ENCODE measurements at places on chromosomes 16 and 17.

DNA sequence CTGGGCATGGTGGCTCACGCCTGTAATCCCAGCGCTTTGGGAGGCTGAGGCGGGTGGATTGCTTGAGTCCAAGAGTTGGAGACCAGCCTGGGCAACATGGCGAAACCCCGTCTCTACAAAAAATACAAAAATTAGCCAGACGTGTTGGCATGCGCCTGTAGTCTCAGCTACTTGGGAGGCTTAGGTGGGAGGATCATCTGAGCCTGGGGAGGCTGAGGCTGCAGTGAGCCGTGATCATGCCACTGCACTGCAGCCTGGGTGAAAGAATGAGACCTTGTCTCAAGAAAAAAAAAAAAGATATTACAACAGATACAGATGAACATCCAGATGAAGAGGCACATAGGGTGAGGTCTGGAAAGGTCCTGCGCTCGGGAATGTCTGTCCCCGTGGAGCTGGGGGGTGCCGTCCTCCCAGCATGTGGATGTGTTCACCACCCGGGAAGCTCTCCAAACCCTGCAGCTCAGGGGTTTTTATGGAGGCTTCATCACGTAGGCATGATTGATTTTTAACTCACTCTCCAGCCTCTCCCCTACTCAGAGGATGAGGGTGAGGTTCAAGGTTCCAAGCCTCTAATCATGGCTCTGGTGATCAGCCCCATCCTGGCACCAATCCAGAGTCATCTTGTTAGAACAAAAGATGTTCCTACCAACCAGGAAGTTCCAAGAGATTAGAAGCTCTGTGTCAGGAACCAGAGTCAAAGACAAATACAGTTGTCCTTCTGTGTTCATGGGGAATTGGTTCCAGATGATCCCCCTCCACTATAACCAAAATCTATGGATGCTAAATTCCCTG, 85.0 kb upstream of the DNAJA2 start:
- no peak for DNase-seq

- DNase-seq = no peak
These were observed 9.9 kb upstream of the CES3 start for GRCh38 chr16:66950971-66951790.

GRCh38 chr16:12907670-12908233, 6.4 kb downstream of the SHISA9 start:
- DNase-seq = no peak

DNA sequence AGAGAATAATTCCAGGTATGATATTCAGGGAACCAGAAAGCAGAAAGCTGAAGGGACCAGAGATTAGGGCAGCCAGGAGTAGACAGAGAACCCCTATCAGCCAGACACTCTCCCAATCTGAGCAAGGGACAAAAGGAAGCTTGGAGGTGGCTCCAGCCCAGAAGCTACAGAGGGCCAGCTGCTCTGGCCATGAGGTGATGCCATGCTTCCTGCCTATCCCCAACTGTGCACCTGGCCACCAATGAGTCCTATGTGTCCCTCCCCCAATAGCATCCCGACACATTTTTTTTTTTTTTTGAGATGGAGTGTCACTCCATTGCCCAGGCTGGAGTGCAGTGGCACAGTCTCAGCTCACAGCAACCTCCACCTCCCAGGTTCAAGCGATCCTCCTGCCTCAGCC, 30.0 kb downstream of the NSMCE1 start:
- DNase-seq = no peak

DNA sequence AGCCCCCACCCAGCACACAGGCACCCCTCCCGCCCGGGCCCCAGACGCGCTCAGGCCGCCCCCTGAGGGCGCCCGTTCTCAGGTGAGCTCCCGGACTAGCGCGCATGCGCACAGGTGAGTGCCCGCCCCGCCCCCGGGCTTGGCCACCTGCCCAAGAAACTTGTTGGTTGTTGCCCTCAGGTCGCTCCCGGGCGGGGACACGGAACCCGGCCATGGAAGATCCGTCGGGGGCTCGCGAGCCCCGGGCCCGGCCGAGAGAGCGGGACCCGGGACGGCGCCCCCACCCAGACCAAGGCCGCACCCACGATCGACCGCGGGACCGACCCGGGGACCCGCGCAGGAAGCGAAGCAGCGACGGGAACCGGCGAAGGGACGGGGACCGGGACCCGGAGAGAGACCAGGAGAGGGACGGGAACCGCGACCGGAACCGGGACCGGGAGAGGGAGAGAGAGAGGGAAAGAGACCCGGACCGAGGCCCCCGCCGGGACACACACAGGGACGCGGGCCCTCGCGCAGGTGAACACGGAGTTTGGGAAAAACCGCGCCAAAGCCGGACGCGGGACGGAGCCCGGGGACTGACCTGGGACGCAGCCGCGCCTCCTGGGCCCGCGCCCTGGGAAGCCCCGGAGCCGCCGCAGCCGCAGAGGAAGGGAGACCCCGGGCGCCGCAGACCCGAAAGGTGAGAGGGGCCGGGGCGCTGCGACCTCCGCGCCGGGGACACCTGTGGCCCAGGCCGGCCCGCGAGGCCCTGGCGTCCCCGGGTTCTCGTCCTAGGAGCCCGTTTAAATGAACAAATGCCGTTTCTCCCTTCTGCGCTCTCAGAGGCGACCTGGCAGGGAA, at the start of gene MARVELD3:
TSS of gene MARVELD3 (plus strand) at position 167 of the 840 bp plus-strand sequence. CDS start at position 213, 46 bp downstream.
- DNase-seq = no peak

- no peak for DNase-seq
These were observed 86.4 kb upstream of the METRNL start for GRCh38 chr17:82993005-82993404.

DNA sequence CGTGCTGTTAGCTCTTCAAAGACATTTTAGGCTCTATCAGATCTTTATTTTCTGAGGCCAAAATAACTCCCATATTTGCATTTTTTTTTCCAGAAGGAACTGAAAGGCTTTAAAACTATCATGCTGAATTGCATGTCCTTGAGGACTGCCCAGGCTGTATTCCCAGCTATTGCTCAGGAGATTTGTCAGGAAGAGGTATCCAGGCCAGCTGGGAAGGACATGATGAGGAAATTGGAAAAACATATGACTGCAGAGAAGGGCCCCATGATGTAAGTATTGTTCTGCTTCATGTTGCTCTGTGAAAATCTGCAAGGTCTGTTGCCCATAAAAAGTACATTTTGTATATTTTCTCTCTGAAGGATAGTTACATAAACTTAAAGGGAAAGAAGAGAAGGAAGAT, 5.7 kb downstream of the CDC6 start:
- DNase-seq = no peak

DNA sequence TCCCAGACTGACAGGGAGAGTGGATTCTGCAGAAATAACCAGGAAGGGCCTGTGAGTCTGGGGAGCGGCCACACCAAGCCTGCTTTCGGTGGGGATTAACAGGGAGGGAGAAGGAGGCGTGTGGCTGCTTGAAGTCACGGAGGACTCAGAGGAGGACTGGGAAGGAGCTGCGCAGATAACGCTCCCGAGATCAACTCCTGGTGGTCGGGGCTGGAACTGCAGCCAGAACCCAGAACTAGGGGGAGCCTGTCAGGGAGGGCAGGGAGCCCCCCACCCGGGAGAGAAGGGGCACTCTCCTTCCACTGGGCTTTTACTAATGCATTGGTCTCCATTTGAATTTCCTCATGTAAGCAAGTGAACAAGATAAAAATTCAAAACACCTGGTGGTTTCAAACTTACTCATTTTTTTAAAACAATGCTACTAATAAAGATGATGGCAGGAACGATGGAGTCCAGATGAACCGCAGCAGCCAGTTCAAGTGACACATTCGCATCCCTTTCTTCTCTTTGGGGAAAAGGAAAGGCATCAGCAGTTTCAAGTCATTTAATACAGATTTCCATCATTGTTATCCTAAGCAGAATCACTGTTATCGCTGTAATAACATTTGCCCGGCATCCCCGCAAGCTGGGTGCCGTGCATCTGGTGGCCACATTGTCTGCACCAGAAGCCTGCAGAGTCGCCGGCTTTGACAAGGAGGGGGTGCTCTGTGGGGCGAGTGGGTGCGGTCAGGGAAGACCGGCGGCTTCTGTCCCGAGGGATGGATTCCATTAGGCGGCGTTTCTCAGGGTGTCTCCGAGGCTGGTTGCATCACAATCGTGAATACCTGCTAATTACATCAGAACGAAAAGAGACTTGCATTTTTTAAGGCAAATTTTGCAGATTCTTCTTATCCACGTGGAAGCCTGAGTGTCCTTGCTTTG, 183.0 kb downstream of the FOXL1 start:
- DNase-seq = no peak

DNA sequence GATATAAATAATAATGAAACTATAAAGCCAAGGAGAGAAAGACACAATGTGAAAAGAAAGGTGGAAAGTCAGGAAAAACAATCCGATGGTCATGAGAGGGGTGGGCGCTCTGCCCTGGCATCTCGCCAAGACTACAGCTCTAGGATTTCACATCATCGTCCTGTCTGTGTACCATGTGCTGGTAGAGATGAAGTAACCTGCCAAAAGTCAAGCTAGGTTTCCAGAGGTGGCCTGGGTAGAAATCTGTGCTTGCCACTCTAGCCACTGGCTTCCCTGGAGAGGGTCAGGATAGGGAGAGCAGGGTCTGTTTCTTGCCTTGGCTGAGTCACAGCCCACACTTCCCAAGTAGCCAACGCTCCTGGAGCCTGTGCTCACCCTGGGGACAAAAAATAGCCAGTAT, 31.0 kb upstream of the TRAP1 start:
- no peak for DNase-seq

DNA sequence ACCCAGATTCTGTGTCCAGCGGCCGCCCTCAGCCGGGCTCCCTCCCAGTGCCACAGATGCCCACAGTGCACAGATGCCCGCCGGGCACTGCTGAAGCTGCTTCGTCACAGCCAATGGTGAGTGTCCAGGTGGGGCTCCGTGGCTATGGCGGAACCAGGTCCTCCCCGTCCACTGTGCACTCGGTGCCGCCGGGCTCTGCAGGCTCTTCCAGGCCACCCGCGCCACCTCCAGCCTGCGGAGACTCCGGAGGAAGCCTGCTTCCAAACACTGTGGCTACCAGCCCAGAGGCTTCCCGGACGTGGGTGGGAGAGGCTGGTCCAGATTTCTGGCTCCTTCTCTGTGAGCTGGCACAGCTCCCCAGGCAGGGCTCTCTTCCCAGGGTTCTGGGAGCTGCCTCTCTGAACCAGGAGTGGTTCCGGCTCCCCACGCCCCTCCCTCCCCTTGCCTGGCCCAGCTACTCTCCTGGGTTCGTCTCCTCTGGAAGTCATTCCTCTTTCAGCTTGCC, 2.8 kb upstream of the PYCR1 start:
- DNase-seq = no peak

DNA sequence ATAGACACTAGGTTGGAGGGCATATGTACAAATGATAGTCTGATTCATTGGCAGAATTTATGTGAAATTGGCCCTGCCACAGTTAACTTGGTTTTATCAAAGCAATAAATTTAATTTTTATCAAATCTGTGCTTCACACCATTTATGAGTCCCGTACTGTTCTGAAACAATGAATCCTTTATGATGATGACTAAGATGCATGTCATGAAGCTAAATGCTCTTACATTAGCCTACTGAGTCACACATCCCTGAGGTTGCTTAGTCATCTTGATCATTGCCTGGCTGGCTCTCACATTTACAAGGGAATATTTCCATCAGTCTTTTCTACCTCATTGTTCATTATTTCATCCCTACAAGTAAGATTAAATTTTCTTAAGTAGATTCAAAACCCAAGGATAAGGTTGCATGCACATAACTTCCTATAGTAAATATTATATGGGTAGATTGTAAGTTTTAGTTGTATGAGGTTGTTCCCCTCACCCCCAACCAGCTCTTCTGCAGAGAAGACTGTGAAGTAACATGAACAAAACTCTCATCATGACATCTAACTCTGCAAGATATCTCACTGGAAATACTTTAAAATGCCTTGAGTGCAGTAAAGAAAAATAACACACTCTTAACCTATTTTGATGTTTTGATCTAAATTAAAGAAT, 170.7 kb downstream of the CYB561 start:
- DNase-seq = no peak

GRCh38 chr17:13202835-13203234, 185.0 kb upstream of the ELAC2 start:
- DNase-seq = no peak

GRCh38 chr17:59154721-59155438, at the start of gene SKA2:
SKA2 (minus strand) TSS chr17:59155186; CDS start chr17:59155163, 23 bp downstream.
- DNase-seq = no peak

DNA sequence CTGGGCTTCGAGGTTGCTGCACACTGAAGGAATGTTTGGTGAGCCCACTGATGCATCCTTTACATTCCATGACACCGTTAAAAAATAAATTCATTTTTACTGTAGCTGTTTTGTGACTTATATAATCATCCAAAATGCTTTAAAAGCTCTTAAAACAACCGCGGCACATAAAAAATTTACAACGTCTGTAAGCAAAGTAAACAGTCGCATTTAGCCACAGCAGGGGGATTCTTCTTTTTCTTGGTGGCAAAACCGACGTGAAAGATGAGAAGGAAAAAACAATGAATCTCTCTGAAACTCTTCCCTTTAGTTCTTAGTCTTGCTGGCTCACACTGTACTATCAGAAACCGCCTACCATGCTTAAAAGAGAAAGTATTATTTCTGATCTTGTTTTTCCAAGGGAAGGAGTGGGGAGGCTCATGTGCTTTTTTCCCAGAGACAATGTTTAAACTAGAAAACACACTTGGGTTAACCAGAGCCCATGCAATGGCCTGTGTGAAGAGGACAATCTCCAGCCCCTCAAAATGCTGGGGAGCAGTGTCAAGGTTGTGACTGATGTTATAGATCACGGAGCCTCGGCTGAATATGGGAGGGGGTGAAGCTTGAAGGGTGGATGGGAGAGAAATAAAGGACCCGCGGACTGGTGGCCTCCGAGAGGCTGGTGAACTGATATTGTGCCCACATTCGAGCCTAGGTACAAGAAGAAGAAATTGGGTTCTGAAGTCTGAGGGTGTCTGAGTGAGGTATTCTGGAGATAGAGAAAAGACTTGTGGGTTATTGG, 91.1 kb downstream of the IRF8 start:
- no peak for DNase-seq

DNA sequence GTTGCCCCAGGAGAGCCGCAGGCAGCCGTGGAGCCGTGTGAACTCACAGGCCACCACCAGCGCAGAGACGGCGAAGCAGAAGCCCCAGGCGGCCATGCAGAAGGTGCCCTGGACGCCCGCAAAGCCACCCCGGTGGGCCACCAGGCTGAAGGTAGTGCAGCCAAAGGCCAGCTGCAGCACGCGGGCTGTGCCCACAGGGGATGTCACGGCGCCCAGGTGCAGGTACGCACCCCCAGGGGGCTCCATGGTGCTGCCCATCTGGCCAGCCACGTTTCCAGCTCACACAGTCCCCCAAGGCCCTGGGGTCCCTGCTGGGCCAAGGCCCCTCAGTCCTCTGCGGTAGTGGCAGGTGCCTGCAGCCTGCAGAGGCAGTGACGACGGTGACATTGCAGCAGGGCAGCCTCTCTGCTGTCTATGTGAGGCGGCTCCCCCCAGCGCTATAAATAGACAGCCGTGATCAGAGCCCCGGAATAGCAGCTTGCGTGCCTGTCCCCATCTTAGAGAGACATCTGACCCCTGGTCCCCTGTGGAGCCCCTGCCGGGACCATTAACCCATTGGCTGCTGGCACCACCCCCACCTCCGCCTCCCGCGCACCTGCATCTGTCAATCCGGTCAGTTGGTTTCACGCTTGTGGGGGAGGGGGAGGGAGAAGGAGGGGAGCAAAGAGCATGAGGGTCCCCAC, 4.5 kb upstream of the PYCR1 start:
- no peak for DNase-seq

- DNase-seq = no peak
These were observed 999 bp upstream of the FLYWCH2 start for GRCh38 chr16:2881783-2882649.

GRCh38 chr17:50332196-50332595, 13.7 kb upstream of the XYLT2 start:
- no peak for DNase-seq

All from vagina (tissue), 2 donors.